ENCODE measurements at places on chromosomes 5 and 9.

DNA sequence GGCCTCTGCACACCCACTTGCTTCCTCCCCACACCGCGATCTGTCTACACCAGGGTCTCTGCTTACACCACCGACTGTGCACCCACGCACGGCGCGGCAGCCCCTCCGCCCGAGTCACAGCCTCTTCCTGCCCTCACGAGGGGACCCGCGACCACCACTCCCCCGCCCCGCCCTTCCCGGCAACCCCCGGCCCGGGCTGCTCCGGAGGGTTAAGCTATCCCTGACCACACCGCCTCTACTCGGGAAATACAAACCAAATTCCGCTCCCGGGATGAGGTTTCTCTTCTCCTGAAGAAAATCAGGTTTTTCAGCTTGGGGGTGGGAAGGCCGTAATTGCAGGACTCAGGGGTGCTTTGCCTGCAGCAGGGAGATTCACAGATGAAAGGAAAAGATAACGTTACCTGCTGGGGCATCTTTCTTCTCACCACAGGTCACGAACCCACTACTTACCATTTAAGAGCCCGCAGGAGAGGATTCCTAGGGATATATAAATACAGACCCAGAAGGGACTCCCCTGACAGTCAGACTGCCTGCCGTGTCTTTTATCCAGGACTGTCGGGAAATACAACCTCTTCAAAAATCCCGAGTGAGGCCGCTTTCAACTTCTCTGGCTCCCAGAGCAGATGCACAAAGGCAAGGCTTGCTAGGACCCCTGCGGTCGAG is 63.5 kb downstream of the ROR2 start:
- DNase-seq: no peak

DNA sequence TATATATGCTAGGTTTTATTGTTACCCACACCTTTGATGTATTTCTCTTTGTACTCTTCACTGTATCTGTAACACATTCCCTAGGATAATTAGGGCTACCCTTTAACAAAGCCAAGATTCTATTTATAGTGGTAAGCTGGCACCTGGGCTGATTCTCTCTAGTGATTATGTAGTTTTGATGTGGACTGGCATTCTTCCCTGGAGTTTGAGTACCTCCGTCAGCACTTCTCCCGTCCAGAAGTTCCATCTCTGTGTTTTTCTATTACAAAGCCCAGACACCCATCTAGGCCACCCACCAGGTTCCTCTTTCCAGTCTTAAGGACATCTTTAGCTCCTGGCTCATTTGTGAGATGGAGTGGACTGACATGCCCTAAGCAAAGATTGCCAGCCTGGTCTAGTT is 55.9 kb upstream of the CDKN2B start:
- DNase-seq: no peak

GRCh38 chr5:82595113-82595512 is 317.0 kb upstream of the RPS23 start:
- no peak for DNase-seq

- no peak for DNase-seq
Observed at GRCh38 chr9:8391566-8391965, 592.0 kb upstream of the DMAC1 start.

DNA sequence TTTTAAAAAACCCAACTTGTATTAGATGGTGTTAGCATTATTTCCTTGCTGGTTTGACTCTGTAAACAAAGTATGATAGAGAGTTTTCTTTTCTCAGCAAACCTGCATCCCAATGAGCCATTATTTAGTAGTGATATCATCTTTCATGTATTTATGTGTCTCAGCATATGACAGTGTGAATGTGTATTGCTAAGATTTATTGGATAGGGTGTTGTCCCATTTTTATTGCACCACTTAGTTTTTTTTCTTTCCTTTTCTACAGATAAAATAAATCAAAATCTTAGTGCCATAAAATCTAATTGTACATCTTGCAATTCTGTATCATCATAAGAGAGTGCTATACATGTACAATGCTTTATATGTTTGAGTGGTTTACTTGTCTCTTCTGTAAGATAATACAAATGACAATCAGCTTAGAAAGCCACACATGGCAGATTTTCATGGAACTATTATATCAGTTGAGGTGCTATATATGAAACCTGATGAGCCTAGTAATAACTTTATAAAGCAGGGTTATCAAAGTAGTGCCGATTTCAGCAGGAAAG is 149.2 kb upstream of the CYLC2 start:
- DNase-seq: no peak

DNA sequence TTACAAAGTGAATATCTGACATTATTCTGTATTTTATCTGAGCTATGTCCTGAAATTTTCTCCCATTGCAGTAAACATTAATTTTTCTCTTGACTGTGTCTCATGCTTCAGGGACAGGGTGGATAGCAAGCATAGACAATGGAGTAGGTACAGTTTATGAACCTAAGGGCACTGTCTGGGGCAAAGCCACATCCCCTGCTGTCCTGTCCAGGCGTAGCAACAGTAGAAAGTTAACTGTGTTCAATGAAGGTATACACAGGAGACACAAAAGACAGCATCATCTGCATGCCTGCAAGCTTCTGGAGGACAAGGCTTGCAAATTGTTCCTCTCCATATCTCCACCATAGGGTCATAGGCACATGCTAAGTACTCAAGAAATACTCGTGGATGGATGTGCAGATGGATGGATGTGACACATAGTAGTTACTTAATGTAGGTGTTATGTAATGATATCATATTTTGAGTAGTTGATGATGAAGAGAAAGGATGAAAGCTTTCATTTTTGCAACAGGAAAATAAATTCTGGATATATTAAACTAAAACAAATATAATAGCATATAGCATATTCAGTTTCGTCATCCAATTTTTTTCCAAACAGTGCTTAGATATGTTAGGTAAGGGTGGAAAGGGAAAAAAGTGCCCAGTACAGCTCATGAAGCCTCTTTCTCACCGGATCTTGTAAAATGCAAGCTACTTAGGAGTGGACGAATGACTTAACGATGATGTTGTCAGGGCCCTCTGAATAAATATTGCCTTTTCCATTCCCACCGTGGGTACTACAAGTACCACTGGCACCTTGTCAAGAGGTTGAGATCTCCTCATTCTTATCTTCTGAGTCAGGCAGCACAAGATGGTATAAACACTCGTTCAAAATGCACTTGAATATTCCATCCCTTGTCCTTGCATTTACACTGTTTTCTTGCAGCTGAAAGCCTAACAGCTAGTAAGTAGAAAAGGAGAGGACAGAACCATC is 19.9 kb upstream of the ZSWIM6 start:
- peak; percentile 98 for DNase-seq

DNA sequence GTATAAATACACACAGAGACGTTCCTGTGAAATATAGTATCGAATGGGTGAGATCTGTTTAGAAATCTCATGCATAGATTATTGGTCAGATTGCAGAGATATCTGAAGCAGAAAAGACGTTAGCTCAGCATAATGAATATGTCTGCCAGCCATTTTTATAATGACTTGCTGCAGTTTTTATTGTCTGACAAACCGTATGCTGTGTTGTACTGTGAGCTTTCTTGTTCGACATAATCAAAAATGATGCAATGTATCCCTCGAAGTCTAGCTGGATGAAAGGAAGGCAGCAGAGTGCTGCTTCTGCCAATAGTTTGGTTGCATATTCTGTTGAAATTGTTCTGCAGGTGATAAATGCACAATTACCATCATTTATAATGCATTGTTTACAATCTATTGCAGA is 514.9 kb upstream of the ARRDC3 start:
- no peak for DNase-seq

- peak; percentile 82 for DNase-seq
Observed at GRCh38 chr5:73370640-73371583, 77.7 kb downstream of the FOXD1 start.

GRCh38 chr5:8767746-8768145 is 778.1 kb downstream of the SEMA5A start:
- no peak for DNase-seq

DNA sequence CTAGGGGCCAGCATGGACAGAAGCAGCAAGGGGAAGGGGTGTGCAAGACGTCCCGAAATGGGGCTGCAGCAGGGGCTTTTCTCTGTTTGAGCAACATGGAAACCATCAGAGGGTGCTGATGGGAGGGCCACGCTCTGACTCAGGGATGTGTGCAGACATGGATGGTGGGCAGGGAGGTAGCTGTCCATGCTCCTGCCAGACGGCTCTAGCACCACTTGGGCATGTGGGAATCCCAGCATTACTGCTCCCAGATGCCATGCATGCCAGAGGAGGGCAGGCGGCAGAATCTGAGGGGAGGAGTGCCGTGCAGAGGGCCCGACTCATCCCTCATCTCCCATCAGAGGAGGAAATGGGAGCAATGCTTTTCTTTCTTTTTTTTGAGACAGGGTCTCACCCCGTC is 45.6 kb upstream of the SLC25A51 start:
- DNase-seq: no peak
